Activated CD8-positive, alpha-beta T cell treated with anti-CD3 and anti-CD28 coated beads, Interleukin-2, amount 10 ng/mL, durations not matched to agents 7 days and 5 days (primary cell): ENCODE measurements at places on chromosomes 7 and 10. TPM values are rescaled to one million over a fixed set of nuclear protein-coding genes. Genes with fewer than 3 reads are reported as not detected.
A peak's percentile ranks its signal among the peaks of the same experiment; 100 is the strongest.

DNA sequence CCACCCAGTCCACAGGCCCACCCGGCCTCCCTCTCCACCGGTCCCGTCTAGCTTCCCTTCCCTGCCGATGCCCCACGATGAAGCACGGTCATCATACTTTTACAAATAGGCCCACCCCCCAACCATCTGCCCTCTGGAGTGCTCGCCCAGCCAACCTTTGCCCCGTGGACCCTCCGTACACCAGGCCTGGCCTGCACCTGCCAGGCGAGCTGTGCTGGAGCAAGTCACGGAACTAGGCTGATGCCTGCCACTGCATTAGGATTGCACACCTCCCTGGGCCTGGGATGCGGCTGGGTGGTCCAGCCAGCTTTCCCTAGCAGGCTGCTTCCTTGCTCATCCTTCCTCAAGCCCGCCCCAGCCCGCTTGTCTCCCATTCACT, 44.7 kb downstream of the PPIF start:
- peaks cover 5% of the 10 kb centered on the region for H3K4me1 ChIP-seq
- H3K4me3 ChIP-seq: no peak overlapping the region
- no peak for DNase-seq
- H3K27ac ChIP-seq: no peak overlapping the region
- no peaks in the 10 kb centered on the region for H3K27me3 ChIP-seq

DNA sequence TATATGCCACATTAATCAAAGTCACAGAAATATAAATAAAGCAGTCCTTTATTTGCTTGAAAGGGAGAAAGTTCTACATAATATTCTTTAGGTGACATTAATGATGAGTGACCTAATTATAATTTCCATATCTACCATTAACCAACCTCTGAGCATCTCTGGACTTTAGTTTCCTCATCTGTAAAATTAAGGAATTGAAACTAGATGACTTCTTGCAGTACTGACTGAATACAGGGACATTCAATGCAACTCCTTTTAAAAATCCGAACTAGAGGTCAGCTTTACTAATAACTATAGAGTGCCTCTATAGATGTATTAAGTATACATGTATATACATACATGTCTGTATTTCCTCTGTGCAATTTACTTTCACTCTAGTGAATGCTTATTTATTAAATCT, 3.9 kb downstream of the FMC1 start:
- peaks cover 22% of the 10 kb centered on the region for H3K4me1 ChIP-seq
- peaks cover 3% of the 10 kb centered on the region for H3K27me3 ChIP-seq
- peaks cover 22% of the 10 kb centered on the region for H3K36me3 ChIP-seq

DNA sequence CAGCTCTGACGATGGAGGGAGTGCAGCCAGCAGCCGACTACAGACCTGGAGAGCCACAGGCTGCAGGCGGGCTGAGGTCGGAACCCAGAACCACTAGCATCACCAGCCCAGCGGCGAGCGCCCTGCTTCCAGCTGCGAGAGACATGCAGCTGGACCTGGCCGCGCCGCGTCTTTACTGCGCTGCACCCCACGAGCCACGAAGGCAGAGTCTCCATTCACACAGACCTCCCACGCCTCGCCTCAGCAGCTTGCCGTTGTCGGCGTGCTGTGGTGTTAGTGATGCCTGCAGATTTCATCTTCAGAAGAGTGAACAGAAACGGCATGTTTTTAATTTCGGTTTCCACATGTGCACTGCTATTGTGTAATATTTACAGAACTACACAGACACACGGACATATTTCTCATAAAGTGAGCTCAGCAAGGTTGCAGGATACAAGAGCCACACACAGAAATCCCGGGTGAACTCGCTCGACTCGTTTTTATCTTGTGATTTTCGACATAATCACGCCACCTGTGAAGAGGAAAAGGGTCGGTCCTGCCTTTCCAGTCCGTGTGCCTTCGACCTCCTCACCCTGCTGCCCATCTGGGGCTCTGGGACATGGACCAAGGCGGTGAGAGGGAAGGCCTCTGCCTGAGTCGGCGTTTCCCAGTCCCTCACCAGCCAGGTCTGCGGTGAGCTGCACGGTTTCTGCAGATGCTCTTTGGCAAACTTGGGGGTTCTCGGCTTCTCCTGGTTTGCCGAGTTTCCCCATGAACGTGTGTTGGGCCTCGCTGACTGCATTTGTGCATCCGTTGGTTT, 252.2 kb downstream of the ELFN1 start:
- H3K27ac ChIP-seq: peak overlapping the region; percentile 5
- peaks cover 86% of the 10 kb centered on the region for H3K4me1 ChIP-seq
- H3K4me3 ChIP-seq: peak overlapping the region; percentile 63
- peak; percentile 57 for DNase-seq
- H3K36me3 ChIP-seq: peaks cover 32% of the 10 kb centered on the region

GRCh38 chr7:99713995-99714570, 20.9 kb downstream of the CYP3A7 start:
- H3K4me1 ChIP-seq: no peaks in the 10 kb centered on the region
- H3K27me3 ChIP-seq: no peaks in the 10 kb centered on the region
- peaks cover 2% of the 10 kb centered on the region for H3K36me3 ChIP-seq
- H3K27ac ChIP-seq: no peak overlapping the region
- no peak for DNase-seq

- no peak overlapping the region for H3K27ac ChIP-seq
- H3K27me3 ChIP-seq: peaks cover 4% of the 10 kb centered on the region
- no peaks in the 10 kb centered on the region for H3K36me3 ChIP-seq
- H3K4me3 ChIP-seq: no peak overlapping the region
These were observed 5.4 kb upstream of the ZFYVE27 start for GRCh38 chr10:97731346-97732051.

DNA sequence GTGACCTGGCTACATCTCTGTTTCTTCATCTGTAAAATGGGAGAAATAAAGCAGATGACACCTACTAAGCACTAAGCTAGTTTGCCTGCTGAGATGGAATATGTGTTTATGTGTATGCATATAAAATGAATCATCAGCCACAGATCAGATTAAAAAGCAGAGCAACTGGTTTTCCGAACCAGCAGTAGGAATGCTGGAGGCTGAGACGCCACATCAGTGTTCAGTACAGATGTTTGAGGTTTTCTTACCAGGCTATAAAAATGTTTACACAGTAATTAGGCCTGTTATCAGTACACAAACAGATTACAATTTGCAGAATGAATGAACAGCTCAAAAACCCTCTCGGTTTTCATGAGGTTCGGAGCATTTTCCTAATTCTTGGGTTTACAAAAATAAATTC, 85.8 kb downstream of the CALN1 start:
- H3K27me3 ChIP-seq: no peaks in the 10 kb centered on the region
- H3K27ac ChIP-seq: no peak overlapping the region
- no peaks in the 10 kb centered on the region for H3K4me1 ChIP-seq
- no peak for DNase-seq
- H3K36me3 ChIP-seq: no peaks in the 10 kb centered on the region

- no peak for DNase-seq
- H3K36me3 ChIP-seq: no peaks in the 10 kb centered on the region
- no peaks in the 10 kb centered on the region for H3K27me3 ChIP-seq
- H3K4me3 ChIP-seq: no peak overlapping the region
These were observed 526.6 kb upstream of the GHITM start for GRCh38 chr10:83612746-83613145.

DNA sequence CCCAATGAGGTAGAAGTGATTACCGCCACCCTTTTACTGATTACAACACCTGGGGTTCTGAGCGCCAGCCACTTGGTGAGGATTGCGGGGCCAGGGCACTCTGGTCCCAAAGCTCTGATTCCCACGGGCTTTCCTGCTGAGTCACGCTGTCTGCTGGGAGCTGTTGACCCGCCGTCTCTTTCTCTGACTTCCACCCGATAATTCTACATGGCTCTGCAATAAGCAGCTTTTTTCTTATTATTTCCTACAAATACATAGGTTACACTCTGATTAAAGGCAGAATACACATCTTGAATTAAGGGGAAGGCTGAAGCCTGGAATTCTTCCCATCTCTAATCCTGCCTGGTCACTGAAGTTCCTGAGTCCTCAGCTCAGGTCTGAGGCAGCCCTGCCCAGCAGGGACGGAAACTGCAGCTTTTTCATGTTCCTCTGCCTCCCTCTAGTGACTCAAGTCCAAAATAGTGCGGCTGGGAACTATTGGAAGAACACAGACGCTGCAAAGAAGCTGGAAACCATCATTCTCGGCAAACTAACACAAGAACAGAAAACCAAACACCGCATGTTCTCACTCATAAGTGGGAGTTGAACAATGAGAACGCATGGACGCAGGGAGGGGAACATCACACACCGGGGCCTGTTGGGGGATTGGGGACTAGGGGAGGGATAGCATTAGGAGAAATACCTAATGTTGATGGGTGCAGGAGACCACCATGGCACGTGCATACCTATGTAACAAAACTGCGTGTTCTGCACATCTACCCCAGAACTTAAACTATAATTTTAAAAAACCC, 178.3 kb downstream of the PRKCQ start:
- no peak overlapping the region for H3K4me3 ChIP-seq
- peaks cover 6% of the 10 kb centered on the region for H3K27me3 ChIP-seq
- H3K36me3 ChIP-seq: peaks cover 3% of the 10 kb centered on the region
- DNase-seq: peak; percentile 75
- peaks cover 41% of the 10 kb centered on the region for H3K4me1 ChIP-seq

DNA sequence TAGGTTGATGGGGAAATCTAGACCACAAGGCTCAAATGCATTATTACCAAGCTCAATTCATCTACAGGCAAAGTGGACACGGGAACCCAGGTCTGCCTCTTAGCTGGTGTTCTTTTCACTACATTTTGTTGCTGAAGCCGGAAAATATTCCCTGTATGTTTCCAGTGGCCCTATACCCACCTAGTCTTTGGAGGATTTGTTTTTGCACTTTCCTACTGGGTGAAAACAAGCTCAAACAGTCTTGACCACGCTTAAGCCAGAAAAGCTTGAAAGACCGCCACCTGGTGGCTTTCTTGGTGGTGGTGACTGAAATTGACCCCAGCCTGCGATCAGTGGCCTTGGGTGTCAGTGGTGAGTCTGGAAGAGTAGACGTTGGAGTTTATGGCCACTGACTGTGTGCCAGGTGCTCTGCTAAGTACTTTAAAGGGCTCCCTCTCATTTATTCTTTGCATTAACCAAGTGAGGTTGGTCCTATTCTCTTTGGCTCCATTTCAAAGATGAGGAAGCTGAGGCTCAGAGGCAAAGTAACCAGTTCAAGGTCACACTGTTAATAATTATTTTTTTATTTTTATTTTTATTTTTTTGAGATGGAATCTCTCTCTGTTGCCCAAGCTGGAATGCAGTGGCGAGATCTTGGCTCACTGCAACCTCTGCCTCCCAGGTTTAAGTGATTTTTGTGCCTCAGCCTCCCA, 11.1 kb upstream of the CRTAC1 start:
- H3K36me3 ChIP-seq: no peaks in the 10 kb centered on the region
- H3K27ac ChIP-seq: no peak overlapping the region
- H3K4me3 ChIP-seq: no peak overlapping the region
- no peaks in the 10 kb centered on the region for H3K4me1 ChIP-seq

DNA sequence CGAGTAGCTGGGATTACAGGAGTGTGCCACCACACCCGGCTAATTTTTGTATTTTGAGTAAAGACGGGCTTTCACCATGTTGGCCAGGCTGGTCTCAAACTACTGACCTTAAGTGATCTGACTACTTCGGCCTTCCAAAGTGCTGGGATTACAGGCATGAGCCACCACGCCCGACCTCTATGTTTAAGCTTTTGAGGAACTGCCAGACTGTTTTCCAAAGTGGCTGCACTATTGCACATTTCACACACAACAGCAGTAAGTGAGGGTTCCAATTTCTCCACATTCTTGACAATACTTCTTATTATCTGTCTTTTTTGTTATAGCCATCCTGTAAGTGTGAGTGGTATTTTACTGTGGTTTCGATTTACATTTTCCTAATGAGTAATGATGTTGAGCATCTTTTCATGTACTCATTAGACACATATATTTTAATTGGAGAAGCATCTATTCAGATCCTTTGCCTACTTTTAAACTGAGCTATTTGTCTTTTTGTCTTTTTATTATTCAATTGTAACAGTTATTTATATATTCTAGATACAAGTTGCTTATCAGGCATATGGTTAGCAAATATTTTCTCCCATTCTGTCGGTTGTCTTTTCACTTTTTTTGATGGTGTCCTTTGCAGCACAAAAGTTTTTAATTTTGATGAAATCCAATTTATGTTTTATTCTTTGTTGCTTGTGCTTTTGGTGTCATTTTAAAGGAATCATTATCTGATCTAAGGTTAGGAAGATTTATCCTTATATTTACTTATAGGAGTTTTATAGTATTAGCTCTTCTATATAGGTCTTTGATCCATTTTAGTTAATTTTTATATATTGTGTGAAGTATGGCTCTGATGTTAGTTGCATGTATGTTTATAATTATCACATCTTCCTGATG, 12.8 kb upstream of the IRF5 start:
- no peak overlapping the region for H3K27ac ChIP-seq
- H3K4me3 ChIP-seq: no peak overlapping the region
- DNase-seq: no peak
- H3K36me3 ChIP-seq: no peaks in the 10 kb centered on the region

DNA sequence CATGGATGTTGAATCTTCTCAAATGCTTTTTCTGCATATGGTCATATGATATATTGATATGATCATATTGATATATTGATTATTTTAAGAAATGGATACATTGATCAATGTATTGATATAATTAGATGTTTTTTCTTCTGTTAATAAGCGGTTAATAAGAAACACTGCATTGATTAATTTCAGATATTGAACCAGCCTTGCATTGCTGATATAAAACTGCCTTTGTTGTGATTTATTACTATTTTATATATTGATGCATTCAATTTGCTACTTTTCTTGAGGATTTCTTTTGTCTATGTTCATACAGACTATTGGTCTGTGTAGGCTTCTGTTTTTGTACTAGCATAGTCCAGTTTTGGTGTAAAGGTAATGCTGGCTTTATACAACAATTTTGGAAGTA, 79.7 kb upstream of the ELN start:
- H3K4me3 ChIP-seq: no peak overlapping the region
- H3K4me1 ChIP-seq: no peaks in the 10 kb centered on the region
- H3K27ac ChIP-seq: no peak overlapping the region
- H3K36me3 ChIP-seq: no peaks in the 10 kb centered on the region

GRCh38 chr7:4612939-4613841, 68.9 kb upstream of the FOXK1 start:
- H3K4me3 ChIP-seq: peak overlapping the region; percentile 39
- H3K4me1 ChIP-seq: peaks cover 14% of the 10 kb centered on the region
- DNase-seq: no peak
- no peaks in the 10 kb centered on the region for H3K27me3 ChIP-seq

GRCh38 chr10:78545756-78546155, 512.1 kb downstream of the RPS24 start:
- H3K36me3 ChIP-seq: no peaks in the 10 kb centered on the region
- H3K4me3 ChIP-seq: no peak overlapping the region
- no peak overlapping the region for H3K27ac ChIP-seq
- H3K4me1 ChIP-seq: peaks cover 18% of the 10 kb centered on the region
- peaks cover 13% of the 10 kb centered on the region for H3K27me3 ChIP-seq

GRCh38 chr10:34717429-34717828, 97.7 kb downstream of the PARD3 start:
- peaks cover 6% of the 10 kb centered on the region for H3K4me1 ChIP-seq
- no peak for DNase-seq
- H3K4me3 ChIP-seq: no peak overlapping the region
- H3K36me3 ChIP-seq: no peaks in the 10 kb centered on the region

- H3K36me3 ChIP-seq: no peaks in the 10 kb centered on the region
- no peak for DNase-seq
- peaks cover 10% of the 10 kb centered on the region for H3K27me3 ChIP-seq
- no peak overlapping the region for H3K4me3 ChIP-seq
These were observed 750.8 kb downstream of the AUTS2 start for GRCh38 chr7:70349031-70349430.

The PNLIP gene
- total RNA-seq: not detected

The TRPV6 gene
- not detected for total RNA-seq

The ASB15 gene
- total RNA-seq: not detected

The OPN1SW gene
- not detected for total RNA-seq

The TMEM229A gene
- not detected for total RNA-seq

The PRSS58 gene
- not detected for total RNA-seq

The PLEKHS1 gene
- not detected for total RNA-seq

The STAG3 gene
- 16.5 TPM for total RNA-seq
